ENCODE measurements at places on chromosomes 13 and 19.

GRCh38 chr13:112809332-112810315, 119.8 kb downstream of the ATP11A start:
- no peak for DNase-seq

DNA sequence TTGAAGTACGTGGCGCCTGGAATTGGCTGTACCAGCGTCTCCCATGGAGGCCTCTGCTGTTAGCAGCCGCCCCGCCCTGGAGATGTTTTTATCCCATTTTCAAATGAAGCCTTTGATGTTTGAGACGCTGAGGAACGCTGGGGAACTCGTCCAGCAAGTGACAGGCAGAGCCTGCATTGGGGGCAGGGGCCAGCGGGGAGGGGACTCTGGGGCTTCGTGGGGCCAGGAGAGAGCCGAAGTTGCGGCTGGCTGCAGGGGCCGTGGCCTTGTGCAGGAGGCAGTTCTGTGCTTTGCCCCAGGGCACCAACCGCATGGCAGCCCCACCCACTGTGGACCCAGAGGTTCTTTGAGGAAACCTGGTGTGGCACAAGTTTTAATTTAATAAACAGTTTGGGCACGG, 13.5 kb downstream of the SPPL2B start:
- DNase-seq = no peak

DNA sequence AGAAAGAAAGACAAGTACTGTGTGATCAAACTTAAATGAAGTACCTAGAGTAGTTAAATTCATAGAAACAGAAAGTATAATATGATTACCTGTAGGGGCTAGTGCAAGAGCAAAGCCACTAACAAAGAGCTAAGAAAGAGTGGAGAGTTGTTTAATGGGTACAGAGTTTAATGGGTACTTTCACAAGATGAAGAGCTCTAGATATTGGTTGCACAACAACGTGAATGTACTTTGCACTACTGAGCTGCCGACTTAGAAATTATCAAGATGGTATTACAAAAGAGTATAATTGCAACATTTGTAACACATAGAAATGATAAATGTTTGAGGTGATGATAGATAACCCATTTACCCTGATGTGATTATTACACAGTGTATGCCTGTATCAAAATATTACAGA, 140.3 kb upstream of the GPC6 start:
- DNase-seq = no peak

DNA sequence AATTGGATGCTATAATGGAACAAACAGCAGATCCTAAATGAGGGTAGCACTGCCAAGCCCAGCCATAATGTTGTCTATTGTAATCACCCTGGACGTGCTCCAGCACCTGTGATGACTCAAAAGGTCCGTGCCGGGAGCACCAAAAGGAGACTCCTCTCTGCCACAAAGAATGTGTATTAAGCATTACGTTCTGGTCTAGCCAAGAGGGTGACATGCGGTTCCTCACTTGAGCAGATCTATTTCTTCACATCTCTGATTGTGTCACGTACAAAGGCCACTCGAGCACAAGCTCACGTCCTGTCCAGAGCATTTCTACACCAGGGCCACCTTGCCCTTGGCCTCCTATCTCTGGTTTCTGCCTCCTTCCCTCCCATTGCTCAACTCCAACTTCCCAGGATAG, 219.9 kb upstream of the IRS2 start:
- DNase-seq = peak; percentile 66

DNA sequence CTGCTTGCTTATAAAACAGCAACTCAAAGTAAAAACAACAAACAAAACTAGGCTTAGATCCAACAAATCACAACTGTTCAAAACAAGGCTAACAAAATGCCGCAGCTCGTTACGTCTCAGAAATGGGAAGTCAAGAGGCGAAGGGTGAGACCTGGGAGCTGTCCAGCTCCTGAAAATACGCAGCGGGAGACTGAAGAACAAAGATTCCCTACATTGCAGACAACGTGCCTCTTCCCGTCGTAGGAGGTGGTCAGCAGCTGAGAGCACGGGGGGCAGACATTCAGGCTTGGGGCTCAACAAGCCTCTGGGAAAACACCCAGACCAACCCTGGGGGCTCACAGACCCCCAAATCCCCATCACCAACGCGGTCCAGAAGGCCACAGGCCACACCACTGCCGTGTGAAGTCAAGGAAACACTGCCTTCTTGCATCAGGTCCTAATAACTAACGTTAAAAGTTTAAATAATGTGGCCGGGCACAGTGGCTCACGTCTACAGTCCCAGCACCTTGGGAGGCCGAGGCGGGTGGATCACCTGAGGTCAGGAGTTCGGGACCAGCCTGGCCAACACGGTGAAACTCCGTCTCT, 13.5 kb downstream of the PLPP2 start:
- DNase-seq = peak; percentile 54

DNA sequence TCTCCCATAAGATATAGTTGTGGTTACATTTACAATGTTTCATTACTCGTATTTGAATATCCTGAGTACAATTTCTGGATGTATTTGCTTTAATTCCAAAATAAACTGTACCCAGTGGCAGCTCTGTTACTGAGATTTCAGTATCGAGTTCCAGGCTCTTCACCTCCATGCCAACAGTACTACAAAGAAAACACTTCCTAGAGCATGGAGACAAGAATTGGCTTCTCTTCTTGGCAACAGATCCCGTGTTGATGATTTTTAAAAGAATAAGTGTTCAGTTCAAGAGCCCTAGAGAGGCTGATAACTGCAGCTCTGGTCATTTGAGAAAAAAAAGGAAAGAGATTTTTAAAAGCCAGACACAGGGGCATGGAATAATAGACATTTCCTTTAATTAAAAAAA, 302.8 kb downstream of the EFNB2 start:
- DNase-seq = no peak

DNA sequence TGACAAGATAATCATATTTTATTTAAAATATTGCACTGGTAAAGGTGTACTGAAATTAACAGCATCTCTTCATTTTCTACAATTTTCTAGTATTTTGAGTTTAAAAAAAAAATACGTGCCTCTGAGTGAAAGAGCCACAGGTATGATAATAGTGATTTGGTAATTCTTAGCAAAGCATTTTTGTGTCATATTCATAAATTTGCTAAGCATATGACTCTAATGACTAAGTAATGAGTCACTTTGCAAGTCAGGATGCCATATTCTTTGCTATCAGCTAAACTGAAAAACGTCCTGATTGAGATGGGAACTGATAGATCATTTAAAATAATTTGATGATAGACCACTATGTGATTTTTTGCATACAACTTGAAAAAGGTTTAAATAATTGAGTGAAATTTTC, 136.1 kb upstream of the IRS2 start:
- no peak for DNase-seq

GRCh38 chr13:43804461-43805070, 17.8 kb upstream of the ENOX1 start:
- DNase-seq = peak; percentile 71

- no peak for DNase-seq
Observed at GRCh38 chr19:30916238-30916637, 433.0 kb downstream of the TSHZ3 start.

DNA sequence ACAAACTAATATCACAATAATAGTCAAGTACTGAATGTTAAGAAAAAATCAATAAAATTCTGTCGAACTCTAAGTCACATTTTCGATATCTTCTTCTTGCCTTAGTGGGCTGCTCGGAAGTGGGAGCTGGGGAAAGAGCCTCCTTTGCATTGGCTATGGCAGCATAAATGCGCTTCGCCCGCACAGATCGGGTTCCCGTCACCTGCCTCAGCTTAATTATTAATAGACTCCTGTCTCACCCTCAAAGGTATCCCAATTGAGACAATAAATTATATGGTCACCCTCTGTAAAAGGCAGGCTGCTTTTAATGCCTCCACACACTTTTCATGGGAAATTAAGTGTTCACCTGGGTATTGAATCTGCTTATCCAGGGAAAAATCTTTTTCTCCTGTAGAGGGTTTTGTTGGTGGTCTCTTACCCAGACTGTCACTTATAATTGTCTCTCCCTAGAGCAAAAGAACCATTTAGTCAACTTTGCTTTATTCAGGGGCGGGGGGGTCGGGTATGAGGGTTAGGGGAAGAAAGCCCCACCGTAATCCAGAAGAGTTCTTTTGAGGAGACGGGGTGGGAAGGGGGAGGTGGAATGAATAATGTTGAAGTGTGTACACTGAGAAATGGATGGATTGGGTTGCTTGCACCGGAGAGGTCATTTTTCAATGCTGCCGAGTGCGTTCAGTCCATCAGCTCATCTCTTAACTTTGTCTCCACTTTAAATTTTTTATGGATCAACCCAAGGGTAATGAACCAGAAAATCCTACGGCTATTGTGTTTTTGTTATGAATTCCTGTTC, 682.6 kb upstream of the SGCG start:
- no peak for DNase-seq

DNA sequence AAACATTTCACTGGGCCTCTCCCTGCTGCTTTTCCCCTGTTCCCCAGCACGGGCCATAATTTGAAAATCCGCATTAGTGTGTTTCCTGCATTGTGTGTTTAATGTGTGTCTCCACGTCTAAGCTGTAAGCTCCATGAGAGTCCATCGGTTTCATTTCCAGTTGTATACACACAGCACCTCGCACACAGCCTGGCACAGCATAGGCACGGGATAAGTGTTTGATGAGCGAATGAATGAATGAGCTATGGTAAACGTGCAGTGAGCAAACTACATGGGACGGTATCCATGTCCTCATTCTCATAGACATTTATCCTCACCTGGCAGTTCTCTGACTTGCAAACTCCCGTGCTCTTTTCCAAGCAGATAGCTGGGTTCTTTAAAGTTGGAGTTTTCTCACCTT, 106.1 kb downstream of the RAB20 start:
- no peak for DNase-seq

- DNase-seq = no peak
Observed at GRCh38 chr13:41590122-41590521, 132.8 kb downstream of the RGCC start.

DNA sequence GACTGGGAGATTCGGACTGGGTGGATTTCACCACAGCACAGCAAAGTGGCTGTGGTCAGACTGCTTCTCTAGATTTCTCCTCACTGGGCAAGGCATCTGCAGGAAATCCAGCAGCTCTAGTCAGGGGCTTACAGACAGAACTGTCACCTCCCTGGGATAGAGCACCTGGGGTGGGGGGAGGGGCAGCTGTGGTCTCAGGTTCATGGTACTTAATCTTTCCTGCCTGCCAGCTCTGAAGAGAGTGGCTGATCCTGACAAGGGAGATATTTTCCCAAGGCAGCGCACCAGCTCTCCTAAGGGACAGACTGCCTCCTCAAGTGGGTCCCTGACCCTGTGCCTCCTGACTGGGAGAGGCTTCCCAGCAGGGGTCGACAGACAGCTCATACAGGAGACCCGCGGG, 212.8 kb upstream of the KLF12 start:
- no peak for DNase-seq

DNA sequence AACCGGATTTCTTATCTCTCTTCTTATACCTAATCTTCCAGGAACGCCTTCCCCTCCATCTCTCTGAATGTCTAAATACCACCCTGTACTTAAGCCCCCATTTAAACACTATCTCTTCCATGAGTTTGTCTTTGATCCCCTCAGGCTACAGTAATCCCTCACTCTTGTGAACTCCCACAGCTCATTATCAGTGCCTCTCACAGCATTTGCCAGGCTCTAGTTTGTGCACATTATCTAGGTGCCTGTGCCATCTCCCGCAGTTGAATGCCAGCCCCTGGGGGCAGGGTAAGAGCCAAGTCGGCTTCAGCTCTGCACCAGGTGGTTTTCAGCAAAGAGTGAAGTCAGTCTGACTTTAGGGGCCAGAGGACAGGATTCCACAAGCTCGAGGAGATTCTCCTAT, 71.4 kb downstream of the FREM2 start:
- DNase-seq = no peak

- peak; percentile 22 for DNase-seq
Observed at GRCh38 chr13:44465318-44465717, 91.7 kb downstream of the SERP2 start.

GRCh38 chr19:53333066-53333462, 485 bp upstream of the ZNF845 start:
- DNase-seq = no peak

DNA sequence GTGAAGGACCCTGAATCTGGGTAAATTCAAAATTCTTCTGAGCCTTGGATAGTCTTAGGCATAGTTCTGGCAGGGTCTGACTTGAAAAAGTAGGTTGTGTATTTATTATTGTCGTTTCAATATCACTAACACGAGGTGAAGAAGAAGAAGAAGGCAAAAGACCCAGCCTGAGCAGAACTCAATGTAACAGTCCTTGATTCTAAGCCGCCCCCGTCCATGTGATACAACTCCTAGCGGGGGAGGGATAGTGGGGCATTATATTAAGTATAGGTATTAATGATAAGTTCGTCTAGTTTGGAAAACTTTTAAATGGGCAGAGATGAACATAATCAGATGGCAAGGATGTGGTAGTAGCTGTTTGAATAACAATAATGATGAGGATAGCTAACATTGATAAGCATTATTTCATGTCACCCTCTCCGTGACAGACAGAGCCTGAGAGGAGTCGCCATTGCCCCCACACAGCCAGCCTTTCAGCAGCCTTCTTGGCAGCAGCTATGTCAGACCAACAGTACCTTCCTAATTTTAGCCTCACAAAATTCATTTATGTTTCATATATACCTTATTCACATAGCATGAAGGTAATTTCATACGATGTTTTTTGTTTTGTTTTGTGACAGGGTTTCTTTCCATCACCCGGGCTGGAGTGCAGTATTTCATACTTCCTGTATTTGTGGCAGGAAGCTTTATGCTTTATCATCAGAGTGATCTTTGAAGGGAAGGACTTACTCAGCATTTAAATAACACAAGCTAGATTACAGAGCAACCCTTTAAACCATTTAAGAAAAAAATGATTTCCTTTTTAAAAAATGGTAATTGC, 64.4 kb upstream of the NPAS1 start:
- DNase-seq = peak; percentile 72

- no peak for DNase-seq
Observed at GRCh38 chr19:5806133-5806489, 1.2 kb downstream of the NRTN start.

DNA sequence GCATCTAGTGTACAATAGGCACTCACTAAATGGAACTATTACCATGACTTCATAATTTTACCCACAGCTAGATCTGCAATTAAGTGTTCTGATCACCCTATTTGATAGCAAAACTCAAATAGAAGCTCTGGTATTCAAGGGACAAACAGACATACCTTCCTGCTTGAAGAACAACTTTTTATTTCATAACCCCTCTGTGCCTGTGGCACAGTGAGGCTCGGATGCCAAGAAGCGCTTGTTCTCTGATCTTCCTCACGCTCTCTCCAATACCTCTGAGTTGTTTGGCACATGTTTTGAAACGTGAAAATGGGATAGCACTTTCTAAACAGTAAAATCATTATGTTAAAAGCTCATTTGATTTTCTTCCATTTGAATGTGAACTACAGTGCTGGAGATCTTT, 232.0 kb downstream of the KLF5 start:
- DNase-seq = no peak

GRCh38 chr19:16627193-16627927, 644 bp downstream of the MED26 start:
- peak; percentile 15 for DNase-seq

GRCh38 chr13:66992183-66992582, 238.0 kb downstream of the PCDH9 start:
- DNase-seq = no peak

- peak; percentile 16 for DNase-seq
Observed at GRCh38 chr13:33017323-33017929, 1.2 kb downstream of the KL start.
